ENCODE measurements at places on chromosomes 3 and 15.

DNA sequence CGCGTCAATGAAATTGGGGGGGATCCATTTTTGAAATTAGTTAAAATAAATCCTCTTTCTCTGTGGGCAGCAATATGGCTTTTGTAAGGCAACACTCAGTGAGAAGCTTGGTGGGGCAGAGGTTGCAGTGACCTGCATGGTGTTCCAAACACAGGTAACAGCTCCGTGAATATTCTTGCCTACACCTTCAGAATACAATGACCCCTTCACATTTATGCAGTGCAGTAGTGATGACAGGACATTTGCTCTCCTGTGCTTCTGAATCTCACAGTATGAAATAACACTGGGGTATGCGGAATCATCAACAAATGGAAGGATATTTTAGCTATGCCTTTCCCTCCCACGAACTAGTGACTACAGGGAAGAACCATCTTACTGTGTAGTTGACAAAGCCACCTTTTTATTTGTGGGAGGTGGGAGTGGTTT is 6.9 kb downstream of the AHSG start:
- DNase-seq: no peak

DNA sequence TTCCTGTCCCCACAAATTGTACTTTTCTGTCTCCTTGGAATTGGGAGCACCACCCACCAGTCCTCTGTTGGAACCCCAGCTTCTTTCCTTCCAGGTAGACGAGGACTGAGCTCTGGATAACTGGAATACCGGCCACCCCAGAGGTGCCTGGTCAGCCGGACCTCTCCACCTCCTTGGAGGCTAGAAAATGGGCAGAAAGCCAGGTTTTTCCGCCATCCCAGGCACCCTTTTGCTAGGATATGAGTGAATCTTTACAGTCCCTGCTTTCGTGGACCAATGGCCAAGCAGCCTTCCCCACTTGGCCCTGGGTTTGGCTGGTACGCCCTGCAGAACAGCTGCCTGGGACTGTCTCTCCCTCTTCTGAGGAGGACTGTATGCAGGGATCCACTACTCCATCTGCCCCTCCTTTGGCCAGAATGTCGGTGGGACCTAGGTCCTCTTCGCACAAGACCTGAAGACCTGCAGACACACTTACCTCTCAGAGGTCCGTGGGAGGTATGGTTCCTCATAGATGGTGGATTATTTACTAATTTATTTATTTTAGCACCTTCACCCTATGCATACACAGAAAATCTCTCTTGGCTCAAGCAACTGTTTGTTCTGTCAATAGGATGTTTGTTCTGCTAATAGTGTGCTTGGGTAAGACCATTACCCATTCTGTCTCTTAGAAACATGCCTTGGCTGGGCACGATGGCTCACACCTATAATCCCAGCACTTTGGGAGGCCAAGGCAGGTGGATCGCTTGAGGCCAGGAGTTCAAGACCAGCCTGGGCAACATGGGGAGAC is 8.6 kb upstream of the CHAC1 start:
- no peak for DNase-seq

GRCh38 chr3:191961022-191961421 is 500.1 kb downstream of the PYDC2 start:
- no peak for DNase-seq

DNA sequence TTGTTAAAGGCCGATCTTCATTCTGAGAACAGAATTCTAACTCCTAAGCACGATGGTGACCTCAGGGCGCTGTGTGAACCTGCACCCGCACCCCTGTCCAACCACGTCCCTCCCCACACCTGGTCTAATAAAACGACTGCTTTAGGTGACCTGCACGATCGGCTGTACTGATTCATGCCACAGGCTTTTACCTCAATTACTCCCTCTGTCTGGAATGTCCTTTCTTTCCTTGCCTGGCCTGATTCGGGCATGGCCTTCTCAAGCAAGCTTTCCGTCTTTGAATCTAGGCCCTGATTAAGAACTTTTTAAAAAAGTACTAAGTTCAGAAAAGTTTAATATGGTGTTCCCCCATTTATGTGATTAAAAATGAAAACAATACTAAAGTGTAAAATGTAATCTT is 842 bp upstream of the U2SURP start:
- DNase-seq: no peak

GRCh38 chr3:32123620-32124019 is 17.2 kb downstream of the GPD1L start:
- DNase-seq: no peak

- no peak for DNase-seq
These were observed 89.4 kb upstream of the SKOR1 start for GRCh38 chr15:67735896-67736295.

GRCh38 chr3:3334491-3334890 is 155.0 kb upstream of the CRBN start:
- DNase-seq: no peak

DNA sequence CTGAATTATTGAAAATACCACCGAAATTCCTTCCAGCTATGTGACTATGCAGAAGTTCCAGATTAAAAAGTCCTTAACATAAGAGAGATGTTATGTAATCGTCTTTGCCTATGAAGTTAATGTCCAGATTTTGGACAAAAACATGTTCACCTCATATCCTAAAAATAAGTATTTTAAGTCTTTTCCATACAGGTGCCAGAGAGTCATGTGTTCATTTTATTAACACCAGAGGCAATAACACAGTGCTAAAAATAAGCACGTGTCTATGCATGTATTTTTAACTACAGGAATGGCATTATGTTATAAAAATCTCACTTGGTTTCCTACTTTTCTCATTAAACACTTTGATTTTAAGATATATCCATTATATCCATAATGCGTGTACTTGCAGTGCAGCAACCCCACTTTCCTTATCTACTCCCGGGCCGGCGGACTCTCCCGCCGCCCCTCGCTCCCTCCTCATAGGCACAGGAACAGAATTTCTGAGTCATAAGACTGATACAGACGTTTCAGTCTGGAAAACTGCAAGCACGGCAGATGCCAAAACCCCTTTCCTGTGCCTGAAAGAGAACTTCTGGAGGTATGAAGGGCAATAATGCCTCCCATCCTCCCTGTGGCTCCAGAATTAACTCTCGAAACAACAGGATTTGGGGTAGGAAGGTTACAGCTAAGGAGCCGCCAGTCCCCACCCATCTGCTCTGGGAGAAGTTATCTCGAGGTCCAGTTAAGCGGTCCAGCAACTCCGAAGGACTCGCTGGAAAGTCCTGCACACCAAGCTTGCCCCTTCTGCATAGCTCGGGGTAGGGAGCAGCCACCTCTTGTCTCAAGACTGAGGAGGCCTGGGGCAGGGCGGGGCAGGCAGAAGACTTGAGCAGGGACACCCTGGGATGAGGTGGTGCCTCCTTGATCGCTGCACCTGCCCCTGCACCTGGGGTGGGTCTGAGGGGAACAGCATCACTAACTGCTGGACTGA is 22.3 kb upstream of the PSTPIP1 start:
- no peak for DNase-seq

- DNase-seq: no peak
These were observed 212.2 kb upstream of the ROBO1 start for GRCh38 chr3:79979990-79980389.

DNA sequence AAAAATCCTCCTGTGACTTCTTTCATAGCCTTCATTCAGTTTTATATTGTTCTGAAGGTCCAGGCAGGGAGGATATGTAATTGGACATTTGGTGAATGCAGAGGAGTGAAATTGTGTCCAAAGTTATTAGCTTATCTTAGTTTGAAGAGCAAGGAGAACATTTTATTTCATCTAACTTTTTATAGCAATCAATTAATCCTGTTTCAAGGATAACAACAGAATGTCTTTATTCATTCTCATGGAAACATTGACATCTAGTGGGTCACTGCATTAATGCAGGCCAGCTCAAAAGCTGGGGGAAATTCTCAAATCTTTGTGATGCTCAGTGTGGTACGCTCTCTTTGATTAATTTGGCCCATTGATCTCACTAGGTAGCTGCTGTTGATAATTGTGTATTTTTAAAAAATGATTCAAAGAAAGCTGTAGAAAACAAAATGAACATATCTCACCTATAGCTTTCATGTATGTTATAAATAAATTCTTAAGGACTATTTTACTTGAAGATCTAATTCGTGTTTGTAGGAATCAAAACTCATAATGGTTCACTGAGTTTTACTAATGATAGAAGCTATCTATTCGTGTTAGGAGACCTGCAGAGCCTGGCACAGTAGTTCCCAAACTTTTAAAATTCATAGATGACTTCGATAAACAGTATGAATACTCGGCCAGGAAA is 150.8 kb upstream of the KCNMB2 start:
- DNase-seq: peak; percentile 31

- DNase-seq: no peak
These were observed 244.2 kb downstream of the TLE3 start for GRCh38 chr15:69853544-69853951.

DNA sequence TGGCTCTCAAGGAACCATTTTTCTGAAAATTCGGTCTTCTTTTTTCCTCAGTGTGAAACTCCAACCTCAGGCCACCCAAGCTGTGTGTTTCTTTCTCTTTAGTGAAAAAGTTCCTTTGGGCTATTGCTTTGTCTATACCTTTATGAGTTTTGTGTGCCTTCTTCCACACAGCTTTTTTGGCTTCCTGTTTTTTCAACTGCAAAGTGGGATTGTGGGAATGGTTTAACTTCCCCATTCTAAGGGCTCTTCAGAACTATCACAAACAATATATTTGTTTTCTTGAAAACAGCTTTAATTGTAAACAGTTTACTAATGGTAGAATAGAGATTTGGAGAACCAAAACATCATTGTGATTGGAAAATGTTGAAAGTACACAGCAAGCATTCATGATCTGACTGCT is 10.4 kb downstream of the SYN2 start:
- no peak for DNase-seq

Measured in activated CD4-positive, alpha-beta T cell treated with anti-CD3 and anti-CD28 coated beads, Interleukin-2, Interleukin-4, amounts not matched to agents 100 ng/mL and 50 ng/mL, durations not matched to agents 16 hours and 8 hours (primary cell).